ENCODE measurements at places on chromosomes 5 and 9. TPM values are rescaled to one million over a fixed set of nuclear protein-coding genes. Genes with fewer than 3 reads are reported as not detected.

The PRLR gene
- not detected for total RNA-seq

The PTPN3 gene
- 0.81 TPM for total RNA-seq

The RLN2 gene
- not detected for total RNA-seq

The RANBP3L gene
- not detected for total RNA-seq

The NCS1 gene
- total RNA-seq = 31.0 TPM
